ENCODE measurements at places on chromosomes 4 and X.

- DNase-seq = no peak
These were observed 687 bp upstream of the ZNF275 start for GRCh38 chrX:153333266-153333665.

- DNase-seq = no peak
These were observed 2.9 kb downstream of the CFI start for GRCh38 chr4:109798866-109799265.

GRCh38 chr4:37397505-37397904 is 153.0 kb downstream of the NWD2 start:
- DNase-seq = no peak

GRCh38 chr4:104756837-104757236 is 262.1 kb upstream of the CXXC4 start:
- no peak for DNase-seq

GRCh38 chr4:122739174-122739573 is 6.7 kb downstream of the BBS12 start:
- peak; percentile 31 for DNase-seq

GRCh38 chr4:154854362-154854761 is 73.3 kb downstream of the RBM46 start:
- DNase-seq = peak; percentile 15

DNA sequence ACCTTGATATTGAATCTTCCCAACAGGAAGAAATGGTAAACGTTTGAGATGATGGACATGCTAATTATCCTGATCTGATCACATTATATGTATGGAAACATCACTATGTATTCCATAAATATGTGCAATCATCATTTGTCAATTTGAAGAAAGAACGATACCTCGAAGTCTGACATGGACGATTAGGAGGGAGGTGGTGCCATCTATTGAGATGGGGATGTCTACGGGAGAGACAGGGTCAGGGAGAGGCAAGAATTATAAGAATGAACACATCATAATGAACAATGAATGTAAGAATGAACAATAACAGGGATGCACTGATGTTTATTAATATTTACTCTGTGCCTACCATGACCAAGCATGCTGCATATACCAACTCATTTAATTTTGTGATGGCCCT is 93.7 kb upstream of the SOD3 start:
- DNase-seq = no peak

DNA sequence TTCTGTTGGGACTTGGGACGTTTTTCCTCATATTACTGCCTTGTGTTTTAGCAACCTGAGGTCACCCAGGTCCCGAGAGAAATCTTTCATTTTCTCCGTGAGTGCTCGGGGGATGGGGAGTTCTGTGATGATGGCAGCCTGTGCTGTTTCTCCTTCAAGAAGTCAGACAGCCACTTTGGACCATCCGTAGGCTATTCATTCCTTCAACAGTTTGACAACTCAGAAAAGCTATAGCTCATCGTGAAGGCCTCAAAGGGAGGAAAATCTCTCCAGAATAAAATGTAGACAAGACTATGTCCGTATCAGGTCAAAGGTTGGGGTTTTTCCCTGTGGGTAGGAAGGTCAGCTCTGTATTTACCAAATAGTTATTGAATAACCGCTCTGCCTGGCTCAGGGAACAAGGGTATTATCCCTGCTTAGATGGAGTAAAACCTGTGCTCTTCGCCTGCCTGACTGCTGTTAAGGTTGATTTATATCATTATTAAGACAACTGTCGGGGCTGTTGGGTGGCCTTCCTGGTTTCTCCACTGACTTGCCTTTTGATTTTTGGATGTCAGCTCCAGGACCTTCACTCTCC is 36.6 kb downstream of the FAM114A1 start:
- DNase-seq = no peak

DNA sequence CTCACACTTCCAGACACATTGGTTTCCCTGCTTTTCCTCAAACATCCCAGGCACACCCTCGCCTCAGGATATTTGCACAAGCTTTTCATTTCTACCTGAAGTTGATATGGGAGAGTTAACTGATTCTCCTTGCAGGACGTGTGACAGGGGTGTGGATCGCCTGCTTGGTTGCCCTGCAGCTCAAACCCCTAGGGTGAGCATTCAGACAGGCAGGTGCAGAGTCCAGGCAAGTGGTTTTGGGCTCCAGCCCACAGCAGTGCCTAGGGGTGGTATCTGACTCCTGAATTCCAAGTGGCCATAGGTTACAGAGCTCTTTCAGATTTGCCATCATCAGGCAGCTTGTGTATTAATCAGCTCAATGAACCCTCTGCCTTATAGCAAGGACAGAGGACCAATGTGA is 1104.2 kb upstream of the IGFBP7 start:
- no peak for DNase-seq

Data from muscle of leg (tissue), 16 donors.